Stimulated activated CD4-positive, alpha-beta T cell treated with anti-CD3 and anti-CD28 coated beads, Interleukin-1b, Interleukin-23, amount 100 ng/mL, for 48 hours (primary cell): ENCODE measurements at places on chromosomes 7 and 10.

DNA sequence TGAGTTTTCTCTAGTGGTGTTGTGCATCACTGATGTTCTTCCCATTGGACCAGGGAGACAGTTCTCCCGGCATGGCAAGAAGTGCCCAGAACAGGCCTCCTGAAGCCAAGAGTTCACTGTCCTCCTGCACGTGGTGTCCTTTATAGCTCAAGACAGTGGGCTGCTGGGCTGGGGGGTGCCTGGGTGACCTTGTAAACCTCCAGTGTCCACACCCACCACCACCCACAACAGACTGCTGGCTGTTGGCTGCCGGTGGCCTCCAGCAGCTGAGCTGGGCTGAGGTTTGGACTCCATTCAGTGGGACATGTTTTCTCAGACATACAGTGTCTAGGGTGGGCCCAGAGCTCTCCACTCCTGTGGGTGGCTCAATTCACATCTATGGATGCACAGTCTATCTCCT, 42.2 kb downstream of the HK1 start:
- DNase-seq = no peak

DNA sequence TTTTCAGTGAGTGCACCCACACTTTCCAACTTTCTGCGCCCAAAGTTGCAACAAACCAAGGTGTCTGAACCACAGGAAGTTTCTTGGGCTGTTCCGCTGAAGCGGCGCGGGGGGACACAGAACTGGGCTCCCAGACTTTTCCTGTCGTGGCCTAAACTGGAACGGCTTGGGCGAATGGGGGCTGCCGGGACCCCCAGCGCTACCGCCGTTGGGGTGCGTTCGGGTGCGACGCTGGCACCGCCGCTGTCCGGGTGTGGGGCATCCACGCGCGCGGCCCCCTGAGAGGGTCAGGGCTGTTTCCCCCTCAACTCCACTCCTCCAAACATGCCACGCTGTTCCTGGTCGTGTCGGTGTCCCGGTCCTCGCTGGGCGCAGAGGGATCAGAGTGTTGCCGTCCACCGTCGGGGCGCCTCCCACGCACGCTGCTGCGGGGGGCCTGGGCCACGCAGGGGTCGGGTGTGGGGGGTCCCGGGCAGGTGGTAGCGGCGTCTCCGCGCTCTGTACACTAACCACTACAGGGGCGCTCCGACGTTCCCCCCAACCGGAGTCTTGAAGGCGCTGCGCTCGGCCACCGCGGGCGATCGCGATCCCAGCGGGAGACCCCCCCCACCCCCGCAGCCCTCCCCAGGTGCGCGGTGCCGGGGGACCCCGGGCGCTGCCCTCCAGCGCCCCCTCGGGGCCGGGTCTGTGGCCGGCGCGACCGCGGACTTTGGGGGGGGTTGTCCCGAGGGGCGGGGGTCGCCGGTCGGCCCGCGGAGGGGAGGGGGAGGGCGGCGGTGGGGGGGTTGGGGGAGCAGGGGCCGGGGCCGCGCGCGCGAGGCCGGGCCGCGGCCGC, 2.2 kb upstream of the CUX1 start:
- peak; percentile 53 for DNase-seq

DNA sequence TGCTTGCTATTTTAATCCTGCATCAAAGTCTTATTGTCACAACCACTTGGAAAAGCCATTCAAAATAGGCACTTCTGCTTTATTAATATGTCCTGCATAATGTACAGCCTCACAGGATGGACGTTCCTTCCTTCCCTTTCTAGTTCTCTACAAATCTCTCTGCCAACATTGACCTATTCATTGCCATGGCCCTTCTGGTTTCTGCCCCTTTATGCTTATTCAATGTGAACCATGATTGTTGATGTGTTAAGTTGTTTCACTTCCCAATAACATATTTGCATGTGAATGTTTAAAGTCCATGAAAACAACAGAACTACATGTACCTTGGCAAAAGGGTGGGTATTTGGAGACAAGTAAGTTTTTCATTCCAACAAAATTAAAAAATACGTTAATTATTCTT, 45.7 kb downstream of the COL28A1 start:
- no peak for DNase-seq

DNA sequence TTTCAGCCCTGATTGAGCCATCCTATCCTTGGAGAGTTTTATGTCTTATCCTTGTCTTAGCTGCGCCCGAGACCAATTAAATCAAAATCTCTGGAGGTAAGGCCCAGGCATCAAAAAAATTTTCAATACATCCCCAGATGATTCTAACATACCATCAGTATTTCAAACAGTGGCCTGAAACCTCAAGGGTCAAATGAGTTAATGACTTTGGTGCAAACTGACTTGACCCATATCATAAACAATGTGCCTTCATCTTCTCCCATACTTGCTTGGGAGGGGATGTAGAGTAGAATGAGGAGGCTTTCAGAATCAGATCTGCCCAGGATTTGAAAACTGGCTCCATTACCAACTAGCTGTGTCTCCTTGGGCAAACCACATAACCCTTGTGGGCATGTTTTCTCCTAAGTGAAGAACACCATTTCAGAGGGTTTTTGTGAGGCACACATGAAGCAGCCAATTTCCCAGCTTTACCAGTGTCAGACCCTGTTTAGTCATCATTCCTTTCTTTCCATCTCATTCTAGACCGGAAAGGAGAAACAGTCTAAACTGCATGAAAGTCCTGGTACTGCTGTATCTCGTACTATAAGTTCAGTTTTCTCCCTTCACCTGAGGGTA, 35.7 kb upstream of the ATXN7L1 start:
- no peak for DNase-seq

DNA sequence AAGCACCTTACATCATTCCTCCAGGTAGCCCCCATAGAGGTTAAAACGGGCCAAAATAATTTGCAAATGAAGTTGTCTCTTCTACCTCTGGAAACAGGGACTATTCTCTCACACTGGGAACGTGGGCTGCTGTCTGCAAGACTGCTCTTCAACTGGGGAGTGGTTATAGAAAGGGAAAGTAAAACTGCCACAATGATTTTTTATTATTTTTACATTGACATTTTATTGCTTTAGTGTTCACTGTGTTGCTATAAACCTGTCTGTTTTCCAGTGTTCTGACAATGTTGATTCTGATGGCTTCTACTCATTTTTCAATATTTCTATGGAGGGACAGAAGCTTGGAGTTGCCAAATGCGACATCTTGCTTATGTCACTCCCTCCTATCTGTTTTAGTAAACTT, 115.1 kb upstream of the ANTXRL start:
- DNase-seq = no peak

GRCh38 chr10:66564287-66564686, 361.5 kb upstream of the LRRTM3 start:
- no peak for DNase-seq

- DNase-seq = no peak
These were observed 133.8 kb downstream of the WNT2 start for GRCh38 chr7:117188949-117189592.

DNA sequence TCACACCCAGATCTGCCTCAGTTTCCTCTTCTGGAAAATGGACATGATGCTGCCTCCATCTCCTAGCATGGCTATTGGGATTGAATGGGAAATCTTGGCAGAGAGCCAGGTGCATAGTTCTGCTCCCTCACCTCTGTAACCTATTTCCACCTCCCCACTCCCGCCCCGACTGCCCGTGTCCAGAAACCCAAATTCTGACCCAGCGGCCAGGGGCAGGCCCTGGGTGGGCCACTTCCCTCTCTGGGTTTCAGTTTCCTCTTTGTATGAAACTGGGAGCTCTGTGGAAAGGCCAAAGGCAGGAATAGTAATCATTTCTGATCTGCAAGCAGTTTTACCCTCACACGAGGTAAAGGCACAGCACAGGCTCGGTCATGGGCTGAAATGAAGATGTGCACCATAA, 74.1 kb upstream of the DUSP5 start:
- DNase-seq = no peak

DNA sequence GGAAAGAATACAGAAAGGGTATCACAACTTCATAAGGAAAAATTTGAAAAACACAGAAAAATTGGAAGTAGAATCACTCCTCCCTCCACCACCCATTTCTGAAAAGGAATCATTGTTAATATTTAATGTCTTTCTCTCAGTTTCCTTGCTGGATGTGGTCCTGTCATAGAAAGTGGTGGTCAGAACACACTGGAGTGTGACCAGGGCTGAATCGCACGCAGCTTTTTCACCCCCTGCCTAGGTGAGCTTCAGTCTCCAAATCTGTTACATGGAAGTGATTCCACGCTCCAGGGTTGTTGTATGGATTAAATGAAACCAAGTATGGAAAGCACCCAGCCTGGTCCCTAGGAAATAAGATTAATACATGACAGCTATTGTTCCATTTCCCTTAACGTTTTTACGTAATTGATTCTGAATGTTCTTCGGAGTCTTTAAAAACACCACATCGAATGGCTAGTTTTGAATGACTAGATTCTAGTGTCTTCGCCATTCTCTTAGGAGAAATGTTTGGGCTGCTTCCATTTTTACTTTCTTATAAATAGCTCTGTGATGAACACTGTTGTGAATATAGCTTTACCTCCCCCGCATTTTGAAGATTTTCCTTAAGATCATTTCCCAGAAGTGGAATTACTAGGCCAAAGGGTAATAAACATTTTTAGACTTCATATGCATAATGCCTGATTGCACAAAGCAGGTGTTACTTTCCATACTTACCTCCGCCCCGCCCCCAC, 10.9 kb upstream of the DUSP5 start:
- no peak for DNase-seq

- no peak for DNase-seq
These were observed 2.8 kb downstream of the HTRA1 start for GRCh38 chr10:122464250-122464510.

GRCh38 chr10:126892226-126893175, 12.7 kb upstream of the DOCK1 start:
- no peak for DNase-seq

DNA sequence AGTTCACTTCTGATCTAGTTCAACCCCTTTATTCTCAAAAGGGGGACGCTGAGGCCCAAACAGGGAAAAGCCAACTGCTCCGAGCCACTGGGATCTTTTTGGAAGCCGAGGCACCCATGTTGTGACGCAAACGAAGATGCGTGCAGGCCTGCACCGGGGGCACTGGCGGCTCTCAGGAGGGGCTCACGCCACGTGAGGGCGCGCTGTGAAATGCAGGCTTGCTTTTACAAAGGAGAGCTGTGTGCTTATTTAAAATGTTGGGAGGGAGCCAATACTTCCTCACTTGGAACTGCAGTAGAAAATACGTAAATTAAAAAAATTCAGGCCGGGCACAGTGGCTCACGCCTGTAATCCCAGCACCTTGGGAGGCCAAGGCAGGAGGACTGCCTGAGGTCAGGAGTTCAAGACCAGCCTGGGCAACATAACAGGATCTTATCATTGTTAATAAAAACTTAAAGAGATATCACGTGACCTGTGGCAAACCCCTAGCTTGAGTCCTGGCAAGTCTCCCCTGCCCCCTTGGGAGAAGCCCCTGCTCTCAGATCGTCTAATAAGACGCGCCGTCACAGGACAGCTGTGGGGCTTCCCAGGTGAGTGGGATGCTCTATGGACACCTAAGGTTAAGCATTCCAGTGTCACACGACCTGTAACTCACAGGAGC, 16.3 kb downstream of the BRI3 start:
- DNase-seq = no peak

DNA sequence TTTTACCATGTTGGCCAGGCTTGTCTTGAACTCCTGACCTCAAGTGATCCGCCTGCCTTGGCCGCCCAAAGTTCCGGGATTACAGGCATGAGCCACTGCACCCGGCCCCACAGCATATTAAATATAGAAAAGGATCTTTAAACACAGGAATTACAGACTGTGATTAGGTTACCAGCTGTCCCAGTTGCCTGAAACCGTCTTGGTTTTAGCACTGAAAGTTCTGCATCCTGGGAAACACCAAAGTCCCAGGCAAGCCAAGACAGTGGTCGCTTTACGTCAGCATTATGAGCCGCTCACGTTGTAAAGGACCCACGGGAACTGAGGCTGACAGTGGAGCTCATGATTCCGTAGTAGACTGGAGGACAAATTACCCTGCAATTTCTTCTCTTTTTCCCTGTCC, 69.0 kb upstream of the FAM180A start:
- no peak for DNase-seq

DNA sequence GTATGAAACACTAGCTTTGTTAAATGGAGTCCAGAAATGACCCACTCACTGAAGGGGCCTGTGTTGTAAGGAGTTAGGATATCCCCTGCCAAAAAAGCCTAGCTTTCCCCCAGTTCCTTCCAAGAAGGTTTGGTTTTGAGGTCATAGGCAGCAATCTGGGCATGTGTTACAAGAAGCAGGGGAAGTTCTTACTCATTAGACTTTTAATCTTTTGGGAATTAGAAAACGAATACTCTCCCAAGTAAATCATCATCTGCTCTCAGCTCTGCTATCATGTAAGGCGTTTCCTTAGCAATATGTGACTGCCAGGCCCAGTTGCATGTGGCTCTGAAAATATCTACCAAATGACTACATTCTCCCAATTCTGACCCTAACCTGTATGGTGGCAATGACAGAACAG, 3.7 kb downstream of the NOD1 start:
- DNase-seq = no peak

GRCh38 chr10:62109587-62110293, 158.9 kb downstream of the RTKN2 start:
- DNase-seq = no peak

- DNase-seq = no peak
These were observed 326.4 kb downstream of the PAXIP1 start for GRCh38 chr7:154676422-154677073.
